ENCODE measurements at places on chromosomes 4 and X. TPM values are rescaled to one million over a fixed set of nuclear protein-coding genes. Genes with fewer than 3 reads are reported as not detected.
A peak's percentile ranks its signal among the peaks of the same experiment; 100 is the strongest.

GRCh38 chrX:19799319-19800182, 87.8 kb downstream of the SH3KBP1 start:
- no peak for DNase-seq

The ZFP42 gene
- total RNA-seq: 0.13 TPM

DNA sequence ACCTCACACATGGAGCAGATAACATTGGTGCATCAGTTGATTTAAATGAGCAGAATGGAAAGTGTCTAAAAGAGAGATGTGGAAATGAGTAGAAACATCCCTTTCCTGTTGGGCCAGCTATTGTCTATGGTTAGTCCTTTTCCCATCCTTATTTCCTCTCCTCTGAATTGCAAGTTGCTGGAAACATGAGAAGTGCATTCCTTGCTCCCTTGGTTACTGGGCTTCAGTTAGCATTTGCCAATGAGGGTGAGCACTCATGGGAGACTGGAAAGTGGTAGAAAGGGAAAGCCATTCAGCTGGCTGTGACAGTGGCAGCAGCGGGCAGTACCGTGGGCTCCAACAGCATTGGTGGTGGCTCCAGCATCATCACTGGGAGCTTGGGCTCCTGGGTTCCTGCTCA, 96.0 kb upstream of the IGFBP7 start:
- DNase-seq: no peak

The GAGE12J gene
- total RNA-seq: not detected

DNA sequence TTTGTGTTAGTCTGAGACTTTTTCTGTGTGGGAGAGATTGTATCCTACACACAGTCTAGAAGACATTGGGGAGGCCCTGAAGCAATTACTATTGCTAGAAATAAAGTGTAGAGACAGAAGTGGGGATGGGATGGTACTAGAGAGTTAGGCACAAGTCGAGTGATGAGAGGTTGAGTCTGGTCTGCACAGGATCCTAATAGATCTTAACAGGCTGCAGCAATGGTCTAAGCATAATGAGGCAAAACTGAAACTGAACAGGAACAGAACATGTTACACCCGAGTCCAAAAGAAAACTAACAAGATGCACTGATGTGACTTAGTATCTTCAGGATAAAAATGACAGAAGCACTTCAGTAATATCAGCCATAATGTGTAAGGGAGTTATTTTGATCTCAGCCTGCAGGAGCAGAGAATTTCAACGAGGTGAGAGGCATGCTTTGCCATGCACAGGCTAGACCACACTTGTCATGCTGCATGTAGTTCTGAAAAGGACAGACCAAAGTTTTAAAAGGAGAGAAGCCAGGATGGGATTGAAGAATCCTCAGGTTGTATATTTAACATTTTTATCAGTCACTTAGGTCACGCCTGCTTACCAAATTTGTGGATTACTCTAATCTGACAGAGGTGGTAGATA, 205.8 kb upstream of the BOD1L1 start:
- DNase-seq: no peak

The ELF4 gene
- total RNA-seq: 35.1 TPM

The NXF2B gene
- not detected for total RNA-seq

GRCh38 chr4:189436207-189436606, 504.5 kb upstream of the FRG1 start:
- DNase-seq: no peak

- no peak for DNase-seq
Measured at GRCh38 chr4:138673053-138673452, 342.5 kb upstream of the NOCT start.

The MTNR1A gene
- total RNA-seq: not detected

DNA sequence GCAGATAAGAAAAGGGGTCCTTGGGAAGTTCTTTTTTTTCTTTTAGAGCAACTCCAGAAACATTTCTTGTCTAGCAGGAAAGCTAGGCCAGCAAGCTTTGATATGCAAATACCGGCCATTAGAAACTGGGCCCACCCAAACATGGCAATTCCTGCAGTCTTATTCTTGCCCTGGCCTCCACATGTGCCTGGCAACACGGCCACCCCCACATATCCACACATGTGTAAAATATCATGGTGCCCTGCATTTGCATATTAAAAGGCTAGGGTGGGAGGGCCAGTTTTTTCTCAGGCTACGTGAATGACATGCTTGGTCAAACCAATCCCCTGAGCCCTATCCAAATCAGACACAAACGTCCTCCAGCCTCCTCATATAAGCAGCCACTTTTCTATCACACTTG, 171.7 kb upstream of the ZCCHC13 start:
- DNase-seq: no peak

The SERTM2 gene
- total RNA-seq: not detected

DNA sequence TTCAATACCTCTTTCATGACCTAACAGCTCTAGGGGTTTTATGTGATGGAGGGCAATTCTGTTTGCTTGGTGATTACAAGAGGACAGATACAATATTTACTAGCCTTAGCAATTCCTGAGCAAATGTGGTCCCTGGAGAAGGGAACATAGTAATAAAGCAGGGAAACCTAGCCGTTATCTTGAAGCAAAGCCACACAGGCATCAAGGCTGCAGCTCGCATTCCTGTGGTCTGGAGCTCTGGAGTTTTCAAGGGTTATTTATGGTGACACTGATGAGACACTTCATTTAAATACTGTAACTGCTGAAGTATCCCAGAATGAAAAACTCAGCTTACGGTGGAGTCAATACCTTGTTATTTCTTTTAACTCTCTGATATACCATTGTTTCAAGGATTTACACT, 66.8 kb downstream of the AFF2 start:
- DNase-seq: no peak

GRCh38 chr4:128315756-128316520, 28.3 kb upstream of the PGRMC2 start:
- no peak for DNase-seq

The SYP gene
- 0.49 TPM for total RNA-seq

DNA sequence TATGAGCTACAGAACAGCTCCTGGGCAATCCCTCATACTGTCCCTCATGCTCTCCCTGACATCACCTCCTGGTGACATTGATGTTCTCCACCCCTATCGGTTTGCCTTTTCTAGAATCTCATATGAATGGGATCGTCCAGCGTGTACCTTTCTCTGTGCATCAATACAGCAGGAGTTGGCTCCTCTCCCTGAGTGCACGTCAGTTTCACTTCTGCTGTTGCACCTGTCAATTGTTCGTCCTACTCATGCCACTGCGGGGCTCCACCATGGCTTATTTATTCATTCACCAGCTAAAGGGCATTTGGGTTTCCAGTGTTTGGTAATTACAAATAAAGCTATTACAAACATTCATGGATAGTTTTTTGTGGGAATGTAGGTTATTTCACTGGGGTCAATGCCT, 269.1 kb upstream of the ZFP42 start:
- DNase-seq: no peak

GRCh38 chr4:75229806-75230570, 284.2 kb downstream of the RCHY1 start:
- peak; percentile 32 for DNase-seq

DNA sequence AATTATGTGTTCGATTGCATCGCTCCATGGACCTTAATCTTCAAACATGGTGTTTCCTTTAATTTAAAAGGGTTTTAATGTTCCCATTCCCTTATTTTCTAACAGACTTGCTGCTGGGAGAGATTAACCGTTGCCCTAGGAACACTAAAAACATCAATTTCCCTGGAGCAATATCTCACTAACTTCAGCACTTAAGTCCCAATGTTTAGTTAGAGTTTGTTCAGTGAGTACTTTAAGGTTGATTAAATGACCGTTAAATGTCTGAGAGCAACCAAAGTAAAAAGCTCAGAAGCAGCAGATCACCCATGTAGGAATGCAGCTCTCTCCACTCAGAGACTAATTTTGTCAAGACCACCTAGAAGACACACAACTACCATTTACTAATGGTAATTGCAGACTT, 111.2 kb upstream of the PDE5A start:
- DNase-seq: no peak

DNA sequence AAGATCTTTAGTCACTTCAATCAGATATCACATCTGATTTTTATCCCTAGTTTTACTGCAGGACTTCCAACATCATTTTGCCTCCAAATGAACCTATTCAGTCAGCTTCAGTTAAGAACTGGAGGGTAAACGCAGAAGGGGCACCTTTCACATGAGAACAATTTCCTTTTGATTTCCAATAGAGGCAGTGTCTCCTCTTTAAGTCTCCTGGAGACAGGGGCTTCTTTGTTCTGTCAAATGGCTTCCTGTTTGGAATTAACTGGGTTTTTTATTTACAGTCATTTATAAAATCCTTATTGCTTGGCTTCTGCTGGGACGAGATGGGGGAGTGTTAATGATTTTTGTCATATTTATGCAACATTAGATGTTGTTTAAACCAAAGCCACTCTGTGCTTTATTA, 164.0 kb downstream of the STK32B start:
- no peak for DNase-seq

The RBMXL3 gene
- total RNA-seq: not detected

GRCh38 chr4:1752284-1753041, 31.1 kb downstream of the TACC3 start:
- no peak for DNase-seq

The EXOC1L gene
- total RNA-seq: not detected

GRCh38 chr4:152065545-152065944, 304.7 kb upstream of the GATB start:
- no peak for DNase-seq

Measured in GM12878 (cell line).